ENCODE measurements at places on chromosomes 2 and 18.

DNA sequence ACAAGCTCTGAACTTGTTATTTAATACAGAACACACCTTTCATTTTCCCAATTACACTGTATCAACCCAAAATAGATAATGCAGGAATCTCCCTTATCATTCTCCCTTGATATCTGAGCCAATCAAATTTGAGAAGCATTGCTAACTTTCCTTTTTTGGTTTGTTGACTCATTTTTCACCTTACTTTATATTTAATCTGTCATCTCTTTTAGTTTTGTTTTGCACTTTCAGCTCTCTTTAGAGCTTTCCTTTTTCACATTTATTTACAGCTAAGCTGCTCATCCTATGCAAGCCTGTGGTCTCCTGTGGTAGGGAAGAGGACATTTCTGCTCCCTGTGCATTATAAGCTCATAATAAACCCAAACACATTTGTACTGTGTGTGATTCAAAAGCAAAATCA, 50.1 kb downstream of the ITGAV start:
- DNase-seq = no peak

GRCh38 chr2:20992201-20992711, 51.6 kb downstream of the APOB start:
- no peak for DNase-seq

DNA sequence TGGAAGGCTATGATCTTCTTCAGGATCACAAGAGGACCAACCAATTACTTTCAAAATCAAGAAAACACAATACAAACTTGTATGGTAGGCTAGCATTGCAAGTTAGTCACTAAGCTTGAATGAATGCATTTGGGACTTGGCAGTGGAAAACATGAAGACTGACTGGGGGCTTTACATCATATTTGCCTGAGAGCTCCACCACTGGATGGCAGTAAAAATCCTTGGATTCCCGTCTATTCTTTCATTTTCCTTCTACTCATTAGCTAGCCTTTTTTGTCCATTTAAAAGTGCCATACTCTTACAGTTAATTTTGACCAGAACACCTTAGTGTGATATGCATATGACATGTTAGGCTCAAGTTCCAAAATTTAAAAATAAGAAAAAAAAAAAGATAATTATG, 63.5 kb upstream of the RASGRP3 start:
- peak; percentile 26 for DNase-seq

- DNase-seq = no peak
Measured at GRCh38 chr2:136715146-136715545, 50.2 kb upstream of the THSD7B start.

DNA sequence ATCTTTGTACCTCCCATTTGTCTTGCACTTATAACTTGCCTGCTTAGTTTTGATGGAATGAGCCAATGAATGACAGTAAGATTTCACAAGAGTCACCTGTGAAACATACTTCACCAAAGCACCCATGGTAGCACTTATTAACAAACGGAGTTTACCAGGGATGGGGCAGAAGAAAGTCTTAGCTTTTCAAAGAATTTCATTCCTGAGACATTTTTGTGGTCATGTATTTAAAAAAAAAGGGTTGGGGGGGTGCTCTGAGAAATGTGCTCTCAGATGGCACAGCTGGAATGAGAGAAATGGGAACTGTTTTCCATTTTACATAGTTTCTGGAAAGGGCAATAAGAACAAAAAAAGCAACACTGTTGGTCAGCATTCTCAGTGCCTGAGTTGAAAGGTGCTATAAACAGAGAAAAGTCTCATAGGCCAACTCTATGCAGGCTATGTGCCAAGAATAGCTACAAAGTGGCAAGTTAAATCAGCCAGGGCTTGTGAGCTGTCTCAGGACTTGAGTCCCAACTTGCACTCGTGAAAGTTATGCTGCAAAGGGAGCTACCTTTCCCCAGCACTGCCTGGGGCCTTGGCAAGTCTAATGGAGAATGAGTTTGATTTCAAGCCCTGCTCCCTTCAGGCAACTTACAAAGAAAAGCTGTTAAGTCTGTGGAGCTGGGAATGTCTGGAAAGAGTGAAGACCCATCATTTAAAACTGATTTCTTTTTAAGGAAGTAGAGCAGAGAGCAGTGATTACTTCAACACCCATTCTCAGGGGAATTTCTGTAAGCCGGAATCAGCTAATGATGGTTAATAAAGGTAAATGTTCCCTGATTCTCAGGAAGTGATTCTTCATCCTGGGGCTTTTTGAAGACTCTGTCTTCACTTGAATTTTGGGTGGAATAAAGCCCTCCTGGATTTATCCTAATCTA, 170.6 kb downstream of the SLC8A1 start:
- no peak for DNase-seq
